ENCODE measurements at places on chromosomes 5 and 9.

GRCh38 chr5:39570403-39571027, 145.7 kb upstream of the DAB2 start:
- peak; percentile 31 for DNase-seq

DNA sequence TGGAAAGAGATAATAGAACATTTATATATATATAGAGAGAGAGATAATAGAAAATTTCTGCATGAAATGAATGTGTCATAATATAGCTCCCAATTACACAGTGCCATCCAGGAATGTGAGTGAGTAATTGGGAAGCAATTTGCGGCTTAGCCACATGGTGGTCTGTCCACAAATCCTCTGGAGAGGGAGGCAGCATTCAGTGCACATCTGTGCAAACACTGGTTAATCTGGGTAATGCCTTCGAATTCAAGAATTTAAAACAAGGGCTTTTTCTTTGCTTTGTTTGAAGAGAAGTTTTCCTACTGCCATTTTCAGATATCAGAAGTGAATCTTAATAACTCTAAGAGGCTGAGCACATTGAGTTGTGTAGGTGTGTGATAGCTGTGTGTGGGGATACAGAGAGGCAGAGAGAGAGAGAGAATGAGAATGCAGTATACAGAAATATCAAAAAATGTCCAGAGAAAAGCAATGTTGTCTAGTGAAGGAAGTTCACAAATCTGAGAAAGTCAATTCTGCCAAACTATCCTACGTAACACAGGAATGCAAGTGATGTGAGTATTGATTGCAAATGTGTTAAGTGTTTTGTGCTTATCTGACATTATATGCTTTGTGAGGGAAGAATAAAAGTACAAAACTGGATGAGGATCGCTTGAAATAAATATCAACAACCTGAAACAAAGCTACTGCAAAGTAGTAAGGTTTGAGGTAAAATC, 134.6 kb downstream of the EDIL3 start:
- DNase-seq = peak; percentile 59

DNA sequence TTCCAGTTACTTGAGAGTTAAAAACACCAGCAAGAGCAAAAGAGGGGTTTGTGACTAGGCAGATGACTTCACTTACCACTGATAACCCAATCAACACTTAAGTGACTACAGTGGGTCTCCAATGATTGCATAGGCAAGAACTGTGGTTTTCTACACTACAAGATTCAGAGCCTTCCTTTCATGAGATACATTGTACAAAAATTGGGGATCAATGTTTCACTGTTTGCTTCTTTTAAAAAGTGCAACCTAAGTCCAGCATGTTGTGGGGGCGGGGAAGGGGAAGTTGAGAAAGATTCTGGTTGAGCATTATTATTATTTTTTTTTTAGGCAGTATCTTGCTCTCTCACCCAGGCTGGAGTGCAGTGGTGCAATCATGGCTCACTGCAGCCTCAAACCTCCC, 3.6 kb downstream of the IQGAP2 start:
- no peak for DNase-seq

- no peak for DNase-seq
Measured at GRCh38 chr5:59276325-59276675, 617.2 kb downstream of the PDE4D start.

DNA sequence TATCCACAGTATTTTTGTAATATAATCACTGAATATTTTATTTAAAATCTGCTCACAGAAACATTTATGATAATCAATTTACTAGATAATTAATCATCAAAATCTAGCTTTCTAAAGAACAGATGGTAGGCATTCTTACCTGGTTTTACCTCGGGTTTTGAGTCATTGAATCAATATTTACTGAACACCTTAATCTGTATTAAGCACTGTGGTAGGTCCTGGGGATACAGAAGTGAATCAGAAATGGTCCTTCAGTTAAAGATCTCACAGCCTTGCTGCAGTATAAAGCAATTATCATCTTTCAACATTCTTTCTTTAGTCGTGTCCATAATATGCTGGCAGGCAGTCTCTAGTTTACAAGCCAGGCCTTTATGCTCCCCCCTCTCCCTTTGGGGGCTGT, 2.0 kb upstream of the MEIKIN start:
- no peak for DNase-seq

DNA sequence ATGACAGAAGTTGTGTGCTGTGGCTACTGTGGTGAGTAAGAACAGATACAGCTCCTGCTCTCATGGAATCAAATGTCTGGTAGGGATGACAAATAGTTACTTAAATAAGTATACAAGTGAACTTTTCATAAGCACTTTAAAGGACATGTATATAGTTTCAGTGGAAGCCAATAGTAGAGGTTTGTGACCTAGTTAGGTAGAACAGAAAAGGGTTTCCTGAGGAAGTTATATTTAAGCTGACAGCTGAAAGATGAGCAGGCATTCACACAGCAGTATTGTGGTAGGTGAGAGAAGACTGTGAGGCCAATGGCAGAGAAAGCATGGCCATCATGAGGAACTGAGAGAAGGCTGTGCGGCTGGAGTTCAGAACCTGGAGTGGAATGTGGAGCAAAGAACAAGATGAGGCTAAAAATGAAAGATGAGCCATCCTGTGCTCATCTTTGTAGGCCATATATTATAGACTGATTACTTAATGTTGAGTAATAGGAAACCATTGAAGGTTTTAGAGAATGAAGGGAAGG, 15.4 kb downstream of the FAM174A start:
- DNase-seq = no peak

DNA sequence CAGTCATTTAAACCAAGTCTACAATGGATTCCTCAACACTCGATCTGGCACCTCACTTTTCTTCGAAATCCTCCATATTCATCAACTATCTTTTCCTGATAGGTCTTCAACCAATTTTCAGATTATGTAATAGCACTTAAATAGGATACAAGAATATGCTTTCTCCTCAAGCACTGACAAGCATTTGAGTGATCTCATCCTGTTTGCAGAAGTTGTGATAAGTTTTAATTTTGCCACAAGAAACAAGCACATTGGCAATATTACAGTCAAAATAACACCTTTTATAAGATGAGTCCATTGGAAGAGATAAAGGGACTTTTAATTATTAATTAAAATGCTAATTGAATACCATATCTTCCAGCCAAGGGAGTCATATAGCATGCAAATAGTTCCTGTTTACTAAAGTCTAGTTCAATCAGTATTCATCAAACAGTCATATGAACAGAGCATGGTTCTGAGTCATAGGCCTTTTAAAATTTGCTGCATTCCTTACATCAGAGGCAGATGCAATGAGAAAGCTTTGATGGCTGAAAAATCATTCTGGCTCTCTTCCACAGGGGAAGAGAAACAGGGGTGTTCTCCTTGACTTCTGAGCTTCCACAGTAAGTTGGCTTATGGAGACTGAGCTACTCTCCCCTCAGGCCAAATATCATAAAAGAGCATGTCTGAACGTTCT, 32.7 kb upstream of the ZCCHC9 start:
- DNase-seq = peak; percentile 73

- no peak for DNase-seq
Measured at GRCh38 chr5:56482363-56482762, 249.2 kb upstream of the ANKRD55 start.

- DNase-seq = no peak
Measured at GRCh38 chr9:95715868-95716435, 159.5 kb upstream of the ERCC6L2 start.

DNA sequence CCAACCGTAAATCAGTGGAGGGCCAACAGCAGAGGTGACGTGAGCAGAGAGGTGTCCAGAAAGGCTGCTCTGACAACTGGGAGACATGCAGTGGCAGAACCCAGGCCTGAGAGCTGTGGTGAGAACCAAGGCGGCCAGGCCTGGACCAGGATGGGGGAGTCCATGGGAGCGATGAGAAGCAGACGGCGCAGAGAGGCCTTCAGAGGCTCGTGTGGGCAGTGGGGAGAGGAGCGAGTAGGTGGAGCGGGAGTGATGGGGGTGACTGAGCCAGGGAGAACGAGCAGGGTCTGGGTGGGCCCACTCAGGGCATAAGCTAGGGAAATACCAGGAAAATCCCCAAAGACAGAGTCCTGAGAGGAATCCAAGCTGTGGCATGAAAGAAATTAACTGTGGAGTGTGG, 7.9 kb upstream of the IL3 start:
- DNase-seq = no peak

DNA sequence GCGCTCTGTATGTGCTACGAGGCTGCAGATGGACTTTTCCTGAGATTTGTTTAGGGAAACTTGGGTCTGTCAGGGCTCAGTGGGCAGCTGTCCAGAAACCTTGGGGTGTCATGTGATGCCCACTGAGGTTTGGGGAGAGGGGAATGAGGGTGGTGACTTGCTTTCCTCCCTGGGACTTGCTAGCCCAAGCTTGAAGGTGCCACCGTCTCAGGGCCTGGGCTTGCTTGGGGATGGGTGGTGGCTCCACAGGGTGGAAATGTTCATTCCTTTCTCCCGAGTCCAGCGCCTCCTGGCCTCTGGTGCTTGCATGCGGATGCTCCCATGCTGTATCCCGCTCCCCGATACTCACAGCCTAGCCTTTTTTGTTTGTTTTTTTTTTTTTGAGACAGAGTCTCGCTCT, 33.3 kb downstream of the ZNF618 start:
- DNase-seq = no peak

DNA sequence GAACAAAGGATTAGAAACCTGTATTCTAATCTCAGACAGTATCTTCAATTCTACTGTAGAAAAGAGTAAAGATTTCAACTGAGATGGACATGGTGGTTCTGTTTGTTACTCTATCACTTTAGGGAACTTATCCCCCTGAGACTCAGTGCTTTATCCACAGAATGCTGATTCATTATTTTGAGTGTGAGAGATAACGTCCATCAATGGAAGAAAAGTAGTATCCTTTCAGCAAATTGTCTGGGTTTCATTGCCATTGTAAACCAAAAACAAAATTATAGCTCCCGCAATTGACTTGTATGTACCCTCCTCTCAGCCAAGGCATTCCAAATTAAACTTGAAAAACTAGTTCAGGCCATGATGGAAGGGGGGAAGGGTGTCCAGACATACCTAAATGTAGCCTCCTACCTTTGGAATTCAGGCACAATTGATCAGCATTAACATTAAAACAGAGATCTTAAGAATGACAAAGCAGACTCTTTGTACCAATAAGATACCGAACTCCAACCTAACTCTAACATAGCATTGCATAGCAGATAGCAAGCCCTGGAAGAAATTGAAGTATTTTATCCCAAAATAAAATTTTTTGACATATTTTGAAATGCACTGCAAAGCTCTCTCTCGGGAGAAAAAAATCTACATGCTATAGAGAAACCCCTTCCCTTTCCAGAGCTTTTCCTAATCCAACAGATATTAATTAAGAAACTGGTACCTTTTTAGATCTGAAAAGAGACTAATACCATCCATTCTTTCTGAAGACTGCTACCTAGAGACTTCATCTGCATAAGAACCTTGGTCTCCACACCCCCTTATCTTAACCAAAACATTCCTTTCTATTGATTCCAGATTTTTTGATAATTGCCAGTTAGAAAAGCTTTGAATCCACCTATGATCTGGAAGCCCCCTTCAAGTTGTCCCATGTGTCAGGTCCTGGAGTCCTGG, 1055.7 kb downstream of the PTPRD start:
- no peak for DNase-seq

DNA sequence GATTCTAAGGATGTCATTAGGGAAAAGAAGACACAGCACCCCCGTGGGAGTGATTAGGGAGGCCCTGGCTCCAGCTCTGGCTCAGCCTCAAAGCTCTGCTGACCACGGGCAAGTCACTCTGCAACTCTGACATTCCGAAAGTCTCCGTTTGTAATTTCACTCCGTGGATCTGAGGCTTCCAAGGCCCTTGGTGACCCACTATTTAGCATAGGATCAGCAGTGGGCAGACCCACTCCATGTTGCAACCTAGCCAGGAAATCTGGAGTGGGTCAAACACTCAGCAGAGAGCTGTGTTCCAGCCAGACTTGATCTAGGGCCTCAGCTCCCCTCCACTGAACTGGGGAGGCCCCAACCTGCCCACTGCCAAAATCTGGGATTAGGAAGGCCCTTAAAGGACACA, 11.8 kb downstream of the PHF19 start:
- DNase-seq = no peak

DNA sequence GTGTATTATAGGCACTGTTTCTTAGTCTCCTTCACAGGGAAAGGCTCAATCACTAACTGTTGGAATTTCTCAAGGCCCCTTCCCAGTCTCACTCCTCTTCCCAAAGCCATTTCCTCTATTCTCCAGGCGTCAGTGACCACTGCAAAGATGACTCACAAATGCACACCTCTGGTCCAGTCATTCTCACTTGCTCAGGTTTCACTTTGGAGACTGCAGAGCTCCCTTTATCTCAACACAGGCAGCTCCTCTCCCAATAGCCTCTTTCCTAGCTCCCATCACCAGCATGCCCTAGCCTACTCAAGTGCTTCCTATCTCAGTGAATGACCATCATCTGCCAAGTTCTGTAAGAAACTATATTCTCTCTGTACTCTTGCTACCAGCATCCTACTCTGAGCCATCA, 323.6 kb downstream of the NTRK2 start:
- no peak for DNase-seq

GRCh38 chr5:67301285-67301903, 104.8 kb upstream of the CD180 start:
- peak; percentile 92 for DNase-seq

GRCh38 chr5:124402144-124402581, 344.3 kb downstream of the ZNF608 start:
- peak; percentile 65 for DNase-seq

DNA sequence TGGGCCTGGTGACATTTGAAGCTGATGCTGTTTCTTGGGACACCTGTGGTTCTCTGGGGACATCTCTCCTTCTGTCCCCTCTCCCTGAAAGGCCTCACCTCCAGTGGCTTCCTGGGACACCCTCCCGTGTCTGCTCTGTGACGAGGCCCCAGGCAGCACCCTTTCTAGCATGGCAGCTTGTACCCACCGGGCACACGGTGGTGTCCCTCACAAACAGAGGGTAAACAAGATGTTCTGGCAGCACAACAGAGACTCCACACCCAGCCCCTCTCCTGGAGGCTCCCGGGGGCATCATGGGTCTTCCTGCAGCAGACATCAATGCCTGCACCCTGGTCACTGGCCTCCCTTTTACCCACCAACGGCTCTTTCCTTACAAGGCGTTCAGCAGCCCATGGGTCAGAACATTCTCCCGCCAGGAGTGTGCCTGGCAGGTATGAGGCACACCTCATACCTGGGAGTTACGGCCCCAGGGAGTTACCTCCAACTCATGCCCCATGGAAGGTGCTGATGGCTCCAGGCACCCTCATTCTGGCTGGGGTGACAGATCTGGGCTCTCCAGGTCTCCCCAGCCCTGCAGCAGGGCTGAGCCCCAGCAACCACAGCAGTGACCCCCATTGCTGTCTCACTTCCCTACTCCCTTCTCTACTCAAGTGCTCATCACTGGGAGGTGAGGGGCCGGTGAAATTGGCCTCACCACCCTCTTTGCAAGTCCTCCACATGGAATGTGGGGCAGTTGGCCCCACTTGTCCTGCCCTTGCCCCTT, 51.1 kb downstream of the BARX1 start:
- DNase-seq = no peak

DNA sequence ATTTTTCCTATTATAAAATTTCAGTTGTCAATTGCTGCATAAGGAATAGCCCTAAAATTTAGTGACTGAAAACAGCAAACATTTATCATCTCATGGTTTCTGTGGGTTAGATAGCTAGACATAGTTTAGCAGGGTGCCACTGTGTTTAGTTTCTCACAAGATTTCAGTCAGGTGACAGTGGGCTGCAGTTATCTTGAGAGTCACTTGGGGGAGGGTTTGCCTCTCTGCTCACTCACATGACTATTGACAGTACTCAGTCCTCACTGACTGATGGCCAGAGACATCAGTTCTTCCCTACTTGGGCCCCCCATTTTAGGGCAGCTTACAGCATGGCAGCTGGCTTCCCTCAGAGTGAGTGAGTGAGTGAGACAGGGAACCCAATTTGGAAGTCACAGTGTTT, 42.0 kb downstream of the PBX3 start:
- no peak for DNase-seq

All from stromal cell of bone marrow (primary cell).